AG08396 (cell line): ENCODE measurements at places on chromosomes 13 and 19.

DNA sequence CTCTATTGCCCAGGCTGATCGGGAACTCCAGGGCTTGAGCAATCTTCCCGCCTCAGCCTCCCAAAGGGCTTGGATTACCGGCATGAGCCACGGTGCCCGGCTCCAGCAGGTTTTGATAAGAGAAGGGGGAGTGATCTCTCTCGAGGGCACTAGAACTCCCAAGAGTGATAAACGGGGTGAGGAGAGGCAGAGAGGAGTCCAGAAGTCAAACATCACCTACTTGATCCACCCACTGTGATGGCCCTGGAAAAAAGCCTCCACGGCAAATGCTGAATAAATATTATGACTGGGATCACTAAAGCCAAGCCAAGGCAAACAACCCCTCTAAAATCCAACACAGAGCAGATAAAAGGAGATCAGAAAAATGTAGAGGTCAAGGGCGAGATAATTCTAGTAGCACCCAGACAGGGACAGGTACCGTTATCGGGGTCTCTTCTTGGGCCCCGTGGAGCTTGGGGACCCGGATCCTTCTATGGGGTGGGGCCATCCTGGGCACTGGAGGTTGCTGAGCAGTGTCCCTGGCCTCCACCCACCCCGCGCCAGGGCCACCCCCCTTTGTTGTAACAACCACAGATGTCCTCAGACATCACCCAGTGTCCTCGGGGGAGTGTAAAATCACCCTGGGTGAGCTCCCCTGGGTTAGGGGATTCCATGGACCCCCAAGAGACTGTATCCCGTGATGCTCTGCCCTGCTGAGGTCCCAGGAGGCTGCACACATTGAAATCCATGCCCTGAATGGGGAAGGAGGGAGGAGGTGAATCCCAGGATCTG is 3.7 kb upstream of the CREB3L3 start:
- no peak for DNase-seq

- DNase-seq = no peak
Measured at GRCh38 chr13:114007566-114007965, 33.7 kb upstream of the C13orf46 start.

DNA sequence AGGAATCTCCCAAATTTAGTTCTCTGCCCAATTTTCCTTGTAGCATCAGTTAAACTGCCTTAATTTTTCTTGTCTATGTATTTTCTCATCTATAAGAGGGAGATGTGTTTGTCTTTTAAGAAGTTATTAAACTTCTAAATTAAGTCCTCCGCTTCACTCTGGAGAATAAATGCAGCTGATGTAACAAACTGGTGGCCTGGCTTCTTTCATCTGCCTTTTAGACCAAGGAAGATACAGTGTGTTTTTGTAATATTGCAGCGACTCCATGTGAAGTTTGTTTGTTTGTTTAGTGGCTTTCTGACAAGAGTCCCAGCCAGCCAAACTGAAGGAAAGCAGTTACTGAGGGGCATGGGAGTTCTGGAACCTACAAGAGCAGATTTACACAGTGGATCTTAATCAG is 56.4 kb downstream of the KLF12 start:
- no peak for DNase-seq

- DNase-seq = no peak
Measured at GRCh38 chr13:93797463-93797862, 570.9 kb downstream of the GPC6 start.

DNA sequence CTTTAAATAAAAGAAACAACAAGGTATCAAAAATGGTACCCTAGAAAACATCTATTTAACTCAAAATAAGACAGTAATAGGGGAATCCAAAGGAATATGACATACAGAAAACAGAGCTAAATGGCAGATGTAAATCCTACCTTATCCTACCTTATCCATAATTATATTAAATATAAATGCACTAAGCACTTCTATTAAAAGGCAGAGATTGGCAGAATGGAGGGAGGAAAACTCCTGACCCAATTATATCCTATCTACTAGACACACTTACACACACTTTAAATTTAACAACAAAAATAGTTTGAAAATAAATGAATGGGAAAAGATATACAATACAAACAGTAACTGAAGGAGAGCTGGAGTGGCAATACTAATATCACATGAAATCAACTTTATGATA is 14.4 kb downstream of the RNASEH2B start:
- no peak for DNase-seq

- no peak for DNase-seq
Measured at GRCh38 chr19:7744871-7745650, 2.3 kb downstream of the CD209 start.

DNA sequence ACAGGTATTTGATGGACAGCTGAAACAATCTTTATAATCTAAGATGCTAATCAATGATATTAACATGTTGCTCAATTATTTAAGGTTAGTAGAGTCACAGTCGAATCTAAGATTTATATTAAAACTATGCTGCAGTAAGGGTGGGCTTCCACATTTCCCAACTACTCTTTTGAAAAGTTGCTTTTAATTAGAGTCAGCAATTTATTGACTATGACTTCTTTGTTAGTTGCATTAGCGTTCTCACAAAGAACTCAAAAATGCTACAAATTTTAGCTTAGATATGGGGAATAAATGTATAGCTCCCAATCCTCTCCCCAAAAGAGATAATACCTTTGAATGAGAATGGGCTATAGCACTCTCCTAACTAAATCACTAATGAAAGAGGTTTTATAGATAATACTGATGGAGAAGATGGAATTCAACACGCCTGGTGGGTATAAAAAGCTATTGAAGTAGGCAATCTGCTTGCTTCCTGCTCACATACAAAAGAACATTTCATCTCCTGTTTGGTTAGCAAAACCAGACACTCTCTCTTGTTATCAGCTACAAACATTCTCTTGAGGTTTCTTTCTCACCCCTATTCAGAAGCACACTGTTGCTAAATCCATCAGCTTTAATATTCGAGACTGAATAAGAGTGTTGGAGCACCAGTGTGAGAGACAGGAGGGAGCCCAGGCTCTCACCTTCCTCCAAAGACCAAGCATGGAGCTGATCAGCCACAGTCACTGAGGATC is 2.4 kb upstream of the FLT1 start:
- no peak for DNase-seq

DNA sequence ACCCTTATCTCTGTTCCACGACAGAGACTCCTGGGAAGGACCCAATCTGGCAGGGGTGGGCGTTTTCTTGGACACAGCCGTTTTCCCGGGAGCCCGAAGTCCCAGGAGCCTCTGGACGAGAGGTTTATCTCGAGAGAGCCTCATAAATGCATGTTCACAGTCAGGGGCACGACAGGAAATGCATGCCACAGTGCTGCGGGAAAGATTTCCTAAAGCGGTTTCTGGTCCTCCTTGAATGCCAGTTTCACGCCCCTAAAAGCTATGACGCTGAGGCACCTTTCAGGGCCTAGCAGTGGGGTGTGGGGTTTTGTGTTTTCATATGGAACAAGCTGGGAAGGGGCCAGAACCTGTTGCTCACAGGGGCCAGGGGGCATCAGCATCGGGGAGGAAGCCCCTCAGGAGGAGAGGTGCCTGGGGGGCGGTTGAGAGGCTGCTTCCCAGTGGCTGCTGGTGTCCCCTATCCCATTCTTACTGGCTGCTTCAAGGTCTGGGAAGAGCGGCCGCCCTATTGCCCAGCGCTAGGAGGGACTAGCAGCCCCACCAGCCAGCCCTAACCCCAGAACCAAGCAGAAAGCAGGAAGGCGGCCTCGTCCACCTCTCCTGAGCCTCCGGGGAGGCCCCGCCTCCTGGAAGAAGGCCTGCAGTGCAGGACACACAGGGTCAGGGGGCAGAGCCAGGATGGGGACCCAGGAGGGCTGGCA is 157.0 kb downstream of the KDM4B start:
- DNase-seq = no peak

DNA sequence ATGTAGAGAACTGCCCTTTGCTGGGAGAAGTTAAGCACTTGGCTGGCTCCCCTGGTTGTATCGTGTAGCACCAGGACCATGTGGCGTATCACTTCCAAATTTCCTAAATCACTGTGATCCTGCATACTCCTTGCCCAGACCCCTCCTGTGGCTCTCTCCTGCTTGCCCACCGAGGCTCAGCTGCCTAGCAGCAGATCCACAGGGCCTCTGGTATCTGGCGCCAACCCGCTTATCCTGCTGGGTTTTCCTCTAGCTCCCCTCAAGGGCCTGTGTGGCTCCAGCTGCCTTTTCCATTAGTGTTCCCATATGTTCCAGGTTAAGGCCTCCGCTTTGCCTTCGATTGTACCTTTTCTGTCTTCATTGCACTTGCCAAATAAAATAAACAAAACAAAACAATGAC is 16.5 kb downstream of the LRCH1 start:
- DNase-seq = no peak

DNA sequence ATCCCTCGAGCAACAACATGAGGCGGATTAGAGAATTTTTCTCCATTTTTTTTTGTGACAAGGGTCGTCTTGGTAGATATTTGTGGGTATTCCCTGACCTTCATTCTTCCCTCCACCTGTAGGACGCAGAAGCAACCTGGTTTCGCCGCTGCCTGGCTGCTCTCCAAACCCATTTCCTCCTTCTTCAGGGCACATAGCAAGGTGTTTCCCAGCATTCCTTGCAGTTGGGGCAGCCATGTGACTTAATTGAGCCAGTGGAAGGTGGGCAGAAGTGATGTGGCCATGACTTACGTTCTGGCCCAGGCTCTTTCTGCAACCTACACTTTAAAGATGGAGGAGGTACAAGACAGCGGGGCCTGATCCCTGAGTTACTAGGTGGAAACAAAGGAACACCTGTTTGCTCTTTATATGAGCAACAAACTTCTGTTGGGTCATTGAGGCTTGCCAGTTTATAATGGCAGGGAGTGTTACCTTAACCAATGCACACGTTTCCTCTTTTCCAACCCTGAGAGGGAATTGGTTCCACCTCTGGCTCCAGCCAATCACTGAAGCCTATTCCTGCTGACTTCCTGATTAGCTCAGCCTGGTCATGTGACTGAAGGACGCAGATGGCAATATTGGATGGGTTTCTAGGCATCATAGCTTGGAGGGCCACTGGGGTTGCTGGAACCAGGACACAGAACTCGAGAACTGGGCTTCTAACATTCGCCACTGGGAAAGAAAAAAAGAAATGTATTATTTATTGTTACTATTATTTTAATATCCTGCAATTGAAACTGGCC is 30.8 kb upstream of the ZNRF4 start:
- no peak for DNase-seq
